ENCODE measurements at places on chromosomes 5 and 9.
A peak's percentile ranks its signal among the peaks of the same experiment; 100 is the strongest.

GRCh38 chr5:92923885-92924284 lies 657.1 kb downstream of the NR2F1-AS1 start:
- DNase-seq = peak; percentile 32

DNA sequence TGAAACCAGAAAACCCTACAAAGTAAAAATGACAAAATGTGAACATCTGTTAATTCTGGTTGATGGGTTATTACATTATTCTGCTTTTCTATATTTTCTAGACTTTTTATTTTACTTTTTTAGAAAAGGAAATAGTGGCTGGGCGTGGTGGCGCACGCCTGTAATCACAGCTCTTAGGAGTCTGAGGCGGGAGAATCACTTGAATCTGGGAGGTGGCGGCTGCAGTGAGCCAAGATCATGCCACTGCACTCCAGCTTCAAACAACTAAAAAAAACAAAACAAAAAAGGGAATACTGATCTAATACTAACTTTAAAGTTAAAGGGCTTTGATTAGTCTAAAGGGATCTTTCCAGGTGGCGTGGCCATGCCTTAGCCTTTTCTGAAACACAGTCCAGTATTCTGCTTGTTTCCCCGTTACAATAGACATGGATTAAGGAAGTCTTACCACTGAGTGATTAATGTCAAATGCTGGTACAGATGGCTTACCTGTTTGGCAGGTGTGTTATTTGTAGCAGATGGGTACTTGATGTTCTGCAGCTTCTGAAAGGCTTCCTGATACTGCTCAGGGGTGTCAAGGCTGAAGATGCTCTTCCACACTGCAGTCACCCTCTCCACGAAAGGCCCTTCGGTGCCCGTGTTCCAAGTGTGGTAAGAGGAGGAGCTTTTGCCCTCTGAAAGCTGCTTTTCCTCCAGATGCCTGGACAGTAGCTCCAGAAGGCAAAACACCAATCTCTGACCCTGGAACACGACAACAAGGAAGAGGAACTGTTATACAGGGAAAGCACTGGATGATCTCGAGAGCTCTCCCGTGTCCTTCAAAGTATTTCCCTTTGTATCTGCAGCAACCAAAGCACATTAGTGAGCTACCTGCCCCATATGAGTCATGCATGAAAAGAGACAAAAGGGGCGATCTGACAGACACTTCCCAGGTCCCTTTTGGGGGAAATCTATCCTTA lies 37.5 kb downstream of the CNOT8 start:
- no peak for DNase-seq

DNA sequence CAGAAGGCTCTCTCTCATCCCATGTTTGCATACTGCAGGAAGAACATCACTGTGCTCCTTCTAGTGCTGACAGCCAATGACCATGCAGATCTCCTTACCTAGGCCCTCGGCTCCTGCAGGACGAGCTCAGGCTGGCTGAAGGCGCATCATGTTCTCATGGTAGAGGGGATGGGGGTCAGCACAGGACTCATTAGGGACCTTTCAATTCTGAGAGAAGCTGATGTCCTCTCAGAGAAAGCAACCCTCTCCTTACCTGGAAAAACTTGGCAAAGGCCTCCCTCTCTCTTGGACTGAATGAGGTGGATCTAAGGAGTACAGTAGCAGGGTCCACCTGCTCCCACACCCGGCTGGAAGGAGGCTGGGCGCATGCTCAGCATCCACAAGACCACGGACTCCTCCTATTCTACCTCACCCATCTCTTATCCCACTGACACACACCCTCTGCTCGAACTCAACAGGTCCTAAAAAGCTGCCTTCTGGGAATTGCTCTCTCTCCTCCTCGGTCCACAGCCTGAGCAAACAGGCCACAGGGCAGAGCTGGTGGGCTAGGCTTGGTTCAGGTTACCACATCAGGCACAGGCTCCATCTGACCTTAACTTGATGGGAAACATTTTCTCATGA lies 2.9 kb downstream of the IPPK start:
- no peak for DNase-seq

- DNase-seq = no peak
Observed at GRCh38 chr5:93794954-93795353, 53.6 kb upstream of the POU5F2 start.

DNA sequence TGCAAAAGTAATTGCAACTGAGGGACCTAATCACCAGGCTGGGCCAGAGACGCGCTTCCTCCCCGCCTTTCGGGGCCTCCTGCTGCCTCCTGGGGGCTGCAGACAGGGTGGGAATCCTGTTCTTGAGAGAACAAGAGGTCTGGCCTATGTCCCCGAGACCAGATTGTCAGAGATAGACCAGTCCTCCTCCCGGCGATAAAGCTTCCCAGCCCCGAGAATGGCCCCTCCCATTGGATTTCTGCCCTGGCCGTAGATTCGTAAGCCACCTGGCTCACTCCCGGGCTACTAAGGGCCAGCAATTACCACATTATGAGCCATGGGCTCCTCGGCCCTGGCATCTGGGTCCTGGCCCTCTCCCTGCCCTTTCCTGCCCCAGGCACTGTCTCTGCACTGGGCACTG lies 70.4 kb downstream of the HRH2 start:
- DNase-seq = no peak
